ENCODE measurements at places on chromosomes 13 and 19.

GRCh38 chr19:32464279-32464678, 58.7 kb downstream of the DPY19L3 start:
- DNase-seq: no peak

GRCh38 chr13:111938741-111939665, 127.9 kb upstream of the SOX1 start:
- DNase-seq: no peak

GRCh38 chr19:29113838-29114237, 99.1 kb downstream of the UQCRFS1 start:
- no peak for DNase-seq

DNA sequence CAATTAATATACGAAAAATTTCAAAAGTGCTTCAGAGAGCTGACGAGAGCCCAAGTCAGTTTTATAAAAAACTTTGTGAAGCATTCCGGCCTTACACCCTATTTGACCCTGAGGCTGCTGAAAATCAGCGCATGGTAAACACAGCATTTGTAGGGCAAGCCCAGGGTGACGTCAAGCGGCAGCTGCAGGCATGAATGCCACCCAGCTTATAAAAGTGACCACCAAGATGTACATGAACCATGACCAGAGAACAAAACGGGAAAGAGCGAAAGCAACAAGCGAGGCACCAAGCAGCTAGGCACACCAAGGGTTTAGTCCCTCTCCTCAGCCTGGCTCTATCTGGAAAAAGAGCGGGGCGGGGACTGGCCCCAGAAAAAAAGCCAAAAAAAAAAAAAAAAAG, 6.0 kb downstream of the SIGLEC11 start:
- DNase-seq: no peak

DNA sequence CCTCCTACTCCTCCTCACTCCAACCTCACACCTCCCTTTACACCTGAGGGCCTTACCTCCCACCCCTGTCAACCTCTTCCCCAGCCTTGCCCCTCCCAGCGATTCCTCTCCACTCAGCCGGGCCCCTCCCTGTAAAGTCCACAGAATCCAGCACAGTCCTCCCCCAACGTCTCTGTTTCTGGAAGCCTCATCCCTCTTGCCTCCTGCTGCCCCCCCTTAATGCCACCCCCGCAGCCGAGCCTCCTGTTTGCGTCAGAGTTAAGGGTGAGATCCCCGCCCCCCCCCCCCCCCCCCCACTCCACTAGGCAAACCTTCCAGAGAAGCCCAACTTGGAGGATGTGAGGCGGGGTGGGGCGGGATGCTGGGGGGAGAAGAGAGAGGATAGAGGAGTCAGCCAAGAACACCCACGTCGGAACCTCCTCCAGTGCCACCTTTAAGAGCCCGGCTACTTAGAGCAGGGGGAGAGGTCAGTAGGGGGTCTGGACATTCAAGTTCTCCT, 2.1 kb downstream of the UNC13A start:
- no peak for DNase-seq

DNA sequence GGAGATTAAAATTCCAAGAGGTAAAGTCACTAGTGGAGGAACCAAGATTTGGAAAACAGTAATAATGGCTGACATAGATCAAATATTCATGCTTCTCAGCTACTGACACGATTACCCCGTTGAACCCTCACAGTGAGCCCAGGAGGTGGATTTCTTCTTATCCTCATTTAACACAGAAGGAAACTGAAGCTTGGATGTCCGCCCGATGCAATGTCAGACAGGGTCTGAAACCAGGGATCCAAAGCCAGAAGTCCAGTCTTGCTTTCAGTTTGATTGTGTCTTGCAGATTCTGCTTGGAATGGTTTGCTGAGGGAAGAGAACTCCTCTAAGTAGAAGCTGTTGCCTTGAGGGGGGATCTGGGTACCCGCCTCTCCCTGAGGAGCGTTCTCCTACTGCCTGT, 404.7 kb downstream of the KCNRG start:
- no peak for DNase-seq

DNA sequence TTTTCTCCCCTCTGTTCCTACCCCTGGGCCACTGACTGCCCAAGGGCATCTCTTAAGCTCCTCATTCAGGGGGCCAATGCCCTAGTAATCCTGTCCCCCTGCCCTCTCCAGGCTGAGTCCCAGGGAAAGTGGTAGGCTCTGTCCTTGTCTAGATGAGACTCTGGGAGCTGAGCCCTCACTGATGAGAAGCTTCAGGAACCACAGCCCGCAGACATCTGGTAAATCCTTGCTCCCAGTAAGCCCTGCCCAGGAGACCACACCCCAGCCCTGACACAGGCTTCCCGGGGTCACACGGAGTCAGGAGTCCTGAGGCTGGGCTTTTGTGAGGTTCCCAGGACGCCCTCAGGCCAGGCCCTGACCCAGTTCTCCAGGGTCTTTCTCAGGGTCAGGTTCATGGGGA, 1.9 kb downstream of the CEACAM4 start:
- DNase-seq: no peak

Data from activated T-cell treated with anti-CD3 and anti-CD28 coated beads for 4 hours (primary cell).